ENCODE measurements at places on chromosomes 11 and 22.

GRCh38 chr11:47467357-47467756, 18.4 kb upstream of the RAPSN start:
- DNase-seq = no peak

GRCh38 chr11:112634995-112635737, 326.1 kb upstream of the NCAM1 start:
- no peak for DNase-seq

DNA sequence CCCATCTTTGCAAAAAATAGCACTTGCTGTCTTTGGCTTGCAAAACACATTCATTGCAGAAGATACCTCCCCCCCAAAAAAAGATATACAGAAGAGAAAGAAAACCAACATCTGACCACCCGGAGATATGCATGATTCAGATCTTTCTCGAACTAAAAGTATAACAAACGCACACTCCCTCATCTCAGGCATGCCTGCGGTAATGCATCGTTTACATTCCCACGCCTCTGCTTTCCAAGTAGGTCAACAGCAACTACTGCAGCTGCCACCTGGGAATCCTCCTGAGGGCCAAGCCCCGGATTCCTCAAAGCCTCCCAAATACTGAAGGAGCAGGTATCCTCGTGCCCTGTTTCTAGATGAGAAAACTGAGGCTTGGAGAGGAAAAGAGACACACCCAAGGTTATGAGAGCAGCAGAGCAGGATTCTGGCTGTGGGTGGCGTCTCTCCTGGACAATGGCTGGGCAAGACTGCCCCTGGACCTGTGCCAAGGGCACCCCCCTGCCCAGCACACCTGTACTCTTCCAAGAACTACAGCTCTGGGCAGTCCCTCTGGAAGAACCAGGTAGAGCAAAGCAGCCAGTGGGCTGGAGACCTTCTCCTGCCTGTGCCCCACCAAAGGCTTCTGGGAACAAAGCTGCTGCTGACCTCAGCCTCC, 38.1 kb downstream of the NUP50 start:
- DNase-seq = no peak

DNA sequence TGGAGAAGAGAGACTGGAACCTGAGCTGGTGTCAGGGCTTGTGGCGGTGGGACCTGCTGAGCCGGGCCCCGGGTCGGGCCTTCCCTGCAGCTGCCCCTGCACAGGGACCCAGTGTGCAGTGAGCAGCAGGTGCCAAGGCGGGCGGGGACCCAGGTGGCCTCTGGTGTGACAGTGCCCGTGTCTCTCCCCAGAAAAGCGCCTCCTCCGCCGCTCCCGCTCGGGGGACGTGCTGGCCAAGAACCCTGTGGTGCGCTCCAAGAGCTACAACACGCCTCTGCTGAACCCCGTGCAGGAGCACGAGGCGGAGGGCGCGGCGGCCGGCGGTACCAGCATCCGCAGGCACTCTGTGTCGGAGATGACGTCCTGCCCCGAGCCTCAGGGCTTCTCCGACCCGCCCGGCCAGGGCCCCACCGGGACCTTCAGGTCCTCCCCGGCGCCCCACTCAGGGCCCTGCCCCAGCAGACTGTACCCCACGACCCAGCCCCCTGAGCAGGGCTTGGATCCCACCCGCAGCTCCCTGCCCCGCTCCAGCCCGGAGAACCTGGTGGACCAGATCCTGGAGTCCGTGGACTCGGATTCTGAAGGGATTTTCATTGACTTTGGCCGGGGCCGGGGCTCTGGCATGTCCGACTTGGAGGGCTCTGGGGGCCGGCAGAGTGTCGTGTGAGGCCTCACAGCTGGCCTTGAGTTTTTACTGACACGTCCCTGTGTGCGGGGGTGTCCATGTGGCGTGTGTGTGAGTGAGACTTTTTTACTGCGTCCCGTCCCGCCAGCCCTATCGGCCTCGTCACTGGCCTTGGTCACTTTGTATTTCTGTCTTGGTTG, 15.6 kb upstream of the ARHGAP8 start:
- DNase-seq = no peak

DNA sequence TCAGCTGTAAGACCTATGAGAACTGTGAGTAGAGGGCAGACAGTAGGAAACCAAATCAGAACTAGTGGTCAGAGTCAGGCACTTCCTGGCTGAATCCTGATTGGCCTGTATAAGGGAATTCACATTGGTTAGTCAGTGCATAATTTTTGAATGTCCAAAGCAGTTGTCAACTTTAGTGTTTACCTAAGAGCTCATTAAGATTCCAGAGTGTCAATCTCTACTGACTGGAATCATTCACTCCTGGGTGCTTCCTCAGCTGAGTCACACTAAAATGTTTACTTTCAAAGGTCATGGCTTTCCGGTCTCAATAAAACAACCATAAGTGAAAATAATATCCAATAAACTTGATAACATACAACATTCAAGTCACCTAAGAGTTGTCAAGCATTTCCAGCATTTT, 306.1 kb downstream of the C11orf87 start:
- no peak for DNase-seq

GRCh38 chr22:26887456-26887855, 230.1 kb downstream of the MIAT start:
- no peak for DNase-seq

DNA sequence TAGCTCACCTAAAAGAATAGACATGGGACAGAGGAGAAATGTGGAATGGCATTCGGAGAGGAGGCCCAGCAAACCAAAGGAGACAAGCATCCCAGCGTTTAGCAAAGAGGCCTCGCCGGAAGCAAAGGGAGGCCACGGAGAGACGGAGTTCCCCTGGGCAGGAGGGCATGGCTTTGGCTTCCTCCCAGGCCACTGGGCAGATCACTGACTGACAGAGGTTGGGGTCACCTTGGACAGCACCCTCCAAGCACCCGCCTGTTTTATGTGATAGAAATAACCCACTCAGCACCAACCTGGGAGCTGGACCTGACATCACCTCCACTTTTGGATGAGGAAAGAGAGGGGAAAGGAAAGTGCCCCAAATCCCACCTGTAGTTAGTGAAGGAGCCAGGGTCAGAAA, 434.1 kb downstream of the BRD1 start:
- DNase-seq = no peak

GRCh38 chr11:1476940-1477736, 9.4 kb downstream of the MOB2 start:
- DNase-seq = no peak

- no peak for DNase-seq
These were observed 5.2 kb upstream of the OLFML1 start for GRCh38 chr11:7480113-7480512.

DNA sequence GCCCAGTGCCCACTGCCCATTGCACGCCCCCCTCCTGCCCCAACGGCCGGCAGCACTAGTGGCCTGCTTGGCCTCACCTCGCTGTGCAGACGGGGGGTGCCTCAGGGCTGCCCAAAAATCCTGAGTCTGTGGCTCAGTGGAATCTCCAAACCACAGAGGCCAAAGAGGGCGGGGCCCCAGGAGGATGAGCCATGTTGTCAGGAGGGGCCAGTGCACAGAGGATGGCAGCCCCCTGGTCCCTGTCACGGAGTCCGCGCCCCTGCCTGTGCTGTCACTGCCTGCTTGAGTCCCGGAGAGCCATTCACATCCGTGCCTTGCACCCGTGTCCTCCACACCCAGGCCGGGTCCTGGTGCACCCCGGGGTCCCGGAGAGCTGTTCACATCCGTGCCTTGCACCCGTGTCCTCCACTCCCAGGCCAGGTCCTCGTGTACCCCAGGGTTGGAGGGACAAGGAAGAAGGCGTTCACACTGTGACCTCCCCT, 36.4 kb upstream of the MUC5AC start:
- DNase-seq = no peak

GRCh38 chr11:112878033-112878601, 83.1 kb upstream of the NCAM1 start:
- no peak for DNase-seq

- DNase-seq = no peak
These were observed 18.8 kb upstream of the SLC36A4 start for GRCh38 chr11:93216511-93217101.

- DNase-seq = no peak
These were observed 19.9 kb upstream of the FAT3 start for GRCh38 chr11:92204731-92205130.

- DNase-seq = no peak
These were observed 31.3 kb downstream of the SLC1A2 start for GRCh38 chr11:35388061-35388460.

DNA sequence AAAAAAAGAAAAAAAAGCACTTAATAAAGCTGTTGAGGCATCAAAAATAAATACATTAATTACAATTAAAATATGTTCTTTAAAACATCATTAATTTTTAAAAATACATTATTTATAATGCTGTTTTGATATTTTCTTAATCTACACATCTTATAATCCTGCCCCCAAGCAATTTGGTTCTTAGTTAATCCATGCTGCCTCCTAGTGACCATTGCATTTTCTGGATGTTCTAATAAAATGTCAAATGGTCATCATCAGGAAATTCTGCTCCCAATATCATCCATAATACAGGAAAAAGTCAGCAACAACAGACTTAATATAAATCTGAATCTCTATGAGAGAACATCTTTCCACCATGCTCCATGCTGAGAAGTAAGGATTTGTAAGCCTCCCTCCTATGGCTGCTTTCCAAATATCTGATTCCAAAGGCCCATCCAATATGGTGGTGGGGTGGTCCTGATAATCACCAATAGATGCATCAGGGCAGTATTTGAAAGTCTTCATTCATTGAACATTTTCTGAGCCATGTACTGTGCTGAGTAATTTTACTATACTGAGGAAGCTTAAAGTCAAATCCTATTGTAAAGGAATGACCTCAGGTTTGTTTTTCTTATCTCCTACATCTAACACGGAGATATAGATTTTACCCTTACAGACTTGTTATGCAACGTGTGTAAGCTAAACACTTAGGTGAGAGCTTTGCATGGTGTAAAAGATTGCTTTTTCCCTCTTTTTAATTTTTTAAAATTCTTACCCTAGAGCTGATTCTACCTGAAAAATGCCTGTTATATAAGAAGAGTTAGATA, 124.7 kb upstream of the BMAL1 start:
- no peak for DNase-seq

GRCh38 chr11:61545341-61545740, 35.5 kb downstream of the SYT7 start:
- no peak for DNase-seq

DNA sequence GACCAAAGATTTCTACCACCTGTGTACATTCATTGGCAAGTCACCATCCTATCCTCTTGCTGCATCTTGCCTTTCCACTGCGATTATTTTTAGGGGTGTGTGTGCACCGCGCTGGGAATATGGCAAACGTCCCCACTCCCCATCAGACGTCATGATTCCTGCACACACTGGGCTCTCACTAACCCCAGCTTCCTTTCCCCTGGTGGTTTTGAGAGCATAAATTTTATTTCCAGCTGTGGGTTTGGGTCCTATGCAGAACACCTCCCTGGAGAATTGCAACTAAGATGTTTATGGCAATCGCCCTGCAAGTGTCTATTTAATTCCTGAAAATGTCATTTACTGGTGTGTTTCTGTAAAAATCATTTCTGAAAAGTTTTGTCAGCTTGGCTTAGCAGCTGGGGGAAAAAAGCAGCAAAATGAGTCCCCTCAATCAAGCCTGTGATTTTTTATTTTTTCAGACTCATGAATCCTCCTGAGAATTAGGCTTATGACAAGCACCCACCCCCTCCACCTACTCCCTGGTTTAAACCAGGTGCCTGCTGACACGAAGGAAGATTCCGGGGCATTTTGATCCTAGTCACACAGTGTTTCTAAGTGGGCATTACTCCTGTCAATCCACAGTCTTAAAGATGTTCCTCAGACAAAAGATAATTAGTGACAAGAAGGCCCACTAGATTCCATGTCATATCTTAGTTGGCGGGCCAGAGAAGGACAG, 23.8 kb downstream of the UPB1 start:
- DNase-seq = no peak

- no peak for DNase-seq
These were observed 504.2 kb upstream of the ARHGAP42 start for GRCh38 chr11:100182927-100183326.

GRCh38 chr11:33910296-33910957, 18.6 kb upstream of the LMO2 start:
- no peak for DNase-seq

- peak; percentile 12 for DNase-seq
These were observed 23.1 kb downstream of the CSF2RB start for GRCh38 chr22:36936362-36937116.

- no peak for DNase-seq
These were observed 4.1 kb upstream of the ESAM start for GRCh38 chr11:124766156-124766555.

GRCh38 chr11:23574149-23574548, 713.9 kb upstream of the CCDC179 start:
- no peak for DNase-seq

GRCh38 chr22:36470994-36471331, 10.5 kb downstream of the TXN2 start:
- DNase-seq = no peak

- DNase-seq = no peak
These were observed 1.3 kb upstream of the NPTXR start for GRCh38 chr22:38845004-38845740.

DNA sequence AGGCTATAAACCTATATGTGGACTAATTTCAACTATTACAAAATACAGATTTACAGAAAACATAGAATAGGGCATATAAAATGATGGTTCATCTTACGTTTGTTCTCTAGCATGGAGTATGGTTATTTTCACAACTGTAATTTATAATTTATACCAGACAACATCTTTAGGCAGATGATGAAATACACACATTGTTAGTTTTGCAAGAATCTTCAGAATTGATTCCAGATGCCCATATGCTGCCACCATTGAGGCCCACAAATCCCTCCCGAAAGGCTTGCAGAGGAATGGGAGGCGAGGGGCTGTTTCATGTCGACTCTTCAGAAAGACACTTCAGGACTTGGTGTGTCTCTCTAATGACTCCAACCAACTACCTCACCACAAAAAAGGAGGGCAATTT, 6.2 kb downstream of the PTPN5 start:
- no peak for DNase-seq

DNA sequence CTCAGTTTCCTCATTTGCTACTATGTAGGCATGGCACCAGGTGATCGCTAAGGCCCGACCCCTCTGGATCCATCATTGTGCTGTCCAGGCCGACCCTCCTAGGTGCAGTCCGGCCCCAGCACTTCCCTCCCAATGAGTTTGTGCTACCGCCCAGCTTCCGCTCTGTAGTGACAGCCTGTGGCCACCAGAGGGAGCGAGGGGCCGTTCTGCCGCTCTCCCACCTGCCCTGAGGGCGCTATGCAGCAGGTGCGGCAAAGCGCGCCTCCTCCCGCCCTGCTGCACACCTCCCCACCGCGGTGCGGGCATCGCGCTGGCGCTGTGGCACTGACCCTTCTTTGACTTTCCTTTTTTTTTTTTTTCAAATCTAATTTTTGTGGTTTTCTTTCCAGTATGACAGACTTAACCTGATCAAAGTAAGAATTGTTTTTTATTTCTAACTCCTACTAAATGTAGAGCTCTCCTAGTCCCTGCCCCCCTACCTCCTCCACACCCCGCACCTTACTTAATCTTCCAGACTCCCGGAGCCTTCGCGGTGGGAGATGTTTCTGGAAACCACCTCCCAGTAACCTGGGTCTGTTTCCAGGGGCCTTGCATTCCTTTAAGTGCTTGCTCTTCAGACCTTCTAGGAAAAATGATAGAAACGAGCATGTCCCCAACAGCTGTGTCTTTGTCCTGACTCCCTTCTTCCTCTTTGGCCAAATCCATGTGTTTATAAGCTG, 73.7 kb downstream of the SCN3B start:
- peak; percentile 64 for DNase-seq

Data from KBM-7 (cell line).